ENCODE measurements at places on chromosomes 4 and X.
A peak's percentile ranks its signal among the peaks of the same experiment; 100 is the strongest.

GRCh38 chrX:140190441-140191108, 225.3 kb upstream of the CXorf66 start:
- peak; percentile 26 for DNase-seq

GRCh38 chrX:16416588-16416987, 233.4 kb upstream of the S100G start:
- no peak for DNase-seq

GRCh38 chr4:95170176-95170575, 378.6 kb downstream of the UNC5C start:
- no peak for DNase-seq

DNA sequence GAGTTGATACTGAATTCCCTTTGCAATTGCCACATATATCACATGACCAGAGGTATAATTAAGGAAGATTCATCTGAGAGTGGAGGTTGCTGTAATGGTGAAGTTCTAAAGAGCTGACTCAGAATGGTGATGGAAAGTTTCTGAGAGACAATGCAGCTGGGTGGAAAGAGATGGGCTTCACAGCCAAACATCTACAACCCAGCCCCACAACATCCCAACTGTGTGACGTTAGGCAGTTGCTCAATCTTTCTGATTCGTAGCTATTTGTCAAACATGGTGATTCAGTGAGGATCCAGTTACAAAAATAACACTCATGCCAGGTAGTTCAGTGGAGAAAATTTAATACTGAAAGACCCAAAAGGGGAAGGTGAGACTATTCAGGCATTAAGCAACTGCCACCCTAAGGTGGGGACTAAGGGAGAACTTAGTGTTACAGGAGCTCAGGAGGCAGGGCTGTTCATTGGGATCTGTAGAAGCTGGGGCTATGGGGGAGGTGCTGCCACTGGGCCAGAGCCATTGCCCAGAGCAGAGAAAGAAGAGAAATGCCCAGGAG, 6.9 kb upstream of the AFF1 start:
- DNase-seq: peak; percentile 98

DNA sequence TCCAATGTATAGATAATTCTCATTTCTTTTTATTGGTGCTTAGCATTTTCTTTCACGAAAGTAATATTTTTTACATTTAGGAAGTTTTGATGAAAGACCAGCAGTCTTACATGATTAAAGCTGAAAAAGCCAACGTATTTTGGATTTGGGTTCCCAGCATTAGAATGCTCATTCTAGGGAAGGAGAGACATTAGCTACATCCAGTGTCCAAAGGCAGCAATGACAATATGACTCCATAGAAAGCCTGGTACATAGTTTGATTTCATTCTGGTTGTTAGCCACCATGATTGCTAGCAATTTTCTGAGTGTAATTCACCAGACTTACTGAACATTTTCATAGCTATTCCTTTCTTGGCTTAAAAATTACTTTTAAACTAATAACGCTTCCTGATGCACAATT, 1397.5 kb downstream of the PCDH7 start:
- DNase-seq: no peak

DNA sequence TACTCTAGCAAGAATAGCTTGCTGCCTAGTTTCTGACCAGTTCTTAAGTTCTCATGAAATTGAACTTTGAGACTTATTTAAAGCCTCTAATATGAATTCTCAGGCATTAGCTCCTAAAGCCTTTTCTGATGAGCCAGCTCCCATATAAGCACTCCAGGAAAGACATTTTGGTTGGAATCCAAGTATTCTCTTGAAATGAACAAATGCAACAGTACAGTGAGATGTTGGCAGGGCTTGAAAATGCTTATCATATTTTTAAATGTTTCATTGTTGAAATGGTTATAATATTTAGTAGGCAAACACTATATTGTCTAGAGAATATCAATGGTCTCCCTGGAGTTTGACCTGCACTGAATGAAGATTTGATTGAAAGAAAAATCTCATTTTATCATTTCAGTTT, 240.3 kb downstream of the ANK2 start:
- DNase-seq: no peak

DNA sequence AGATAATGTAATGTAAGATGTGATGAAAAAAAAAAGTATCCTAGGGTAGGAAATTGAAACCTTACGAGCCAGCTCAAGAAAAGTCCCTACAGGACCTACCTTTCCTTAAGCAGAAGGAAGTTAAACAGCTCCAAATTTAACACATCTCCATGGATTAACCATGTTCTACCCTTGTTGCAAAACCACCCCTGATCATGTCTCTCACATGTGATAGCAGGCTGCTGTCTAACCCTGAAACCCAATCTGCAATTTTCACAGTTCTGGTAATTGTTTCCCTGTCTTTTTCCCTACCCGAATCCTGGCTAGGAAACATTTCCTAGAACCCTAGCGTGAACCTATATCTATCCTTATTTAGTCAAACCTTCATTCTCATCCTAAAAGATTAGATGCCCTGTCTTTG, 198.9 kb downstream of the SPOCK3 start:
- DNase-seq: no peak

DNA sequence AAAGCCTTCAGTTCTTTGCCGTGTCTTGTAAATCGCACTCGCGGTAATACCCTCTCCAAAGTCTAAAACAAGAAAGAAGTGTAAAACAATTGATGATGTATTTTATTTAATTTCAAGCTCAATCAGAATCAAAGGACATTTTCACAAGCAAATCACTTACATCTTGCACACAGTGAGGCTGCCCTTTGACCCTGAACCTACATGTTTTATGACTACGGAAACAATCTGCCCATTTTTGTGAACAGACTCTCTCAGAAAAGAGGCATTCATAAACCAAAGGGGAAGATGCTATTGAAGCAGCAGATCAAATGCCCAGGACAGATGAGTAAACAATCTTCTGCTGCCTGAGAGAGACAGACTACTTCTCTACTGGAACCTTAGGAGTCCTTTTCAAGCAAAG, 76.0 kb upstream of the DDX60 start:
- no peak for DNase-seq

GRCh38 chrX:12647230-12647629, 144.0 kb upstream of the PRPS2 start:
- DNase-seq: no peak

- DNase-seq: no peak
Measured at GRCh38 chr4:26793735-26794134, 66.9 kb upstream of the STIM2 start.

DNA sequence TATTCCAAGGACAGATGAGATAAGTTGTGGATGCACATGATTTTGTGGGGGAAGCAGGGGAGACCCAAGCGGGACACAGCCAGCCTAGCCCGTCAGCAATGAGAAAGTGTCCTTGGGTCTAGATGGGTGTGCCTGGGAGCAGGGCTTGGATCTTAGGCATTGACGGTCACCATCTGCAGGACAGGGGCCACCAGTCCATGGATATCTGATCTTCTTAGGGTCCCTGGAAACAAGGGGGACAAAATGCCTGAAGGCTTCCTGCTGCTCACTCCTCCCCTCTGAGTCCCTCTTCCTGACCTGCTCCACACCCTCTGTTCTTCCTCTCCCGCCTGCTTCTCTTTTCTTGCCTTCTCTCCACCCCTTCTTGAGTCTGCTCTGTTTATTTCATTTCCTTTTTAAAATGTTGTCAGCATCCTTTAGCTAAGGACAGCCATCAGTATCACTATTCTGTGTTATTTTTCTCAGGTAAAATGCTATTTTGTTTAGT, 298.4 kb downstream of the RAPGEF2 start:
- DNase-seq: no peak

- DNase-seq: peak; percentile 17
Measured at GRCh38 chrX:19535476-19535875, 20.2 kb upstream of the MAP3K15 start.

GRCh38 chrX:115898382-115899001, 272.1 kb upstream of the AGTR2 start:
- DNase-seq: peak; percentile 79

- peak; percentile 70 for DNase-seq
Measured at GRCh38 chr4:80307183-80307735, 28.3 kb upstream of the CFAP299 start.

GRCh38 chrX:10856797-10857196, 236.4 kb upstream of the MID1 start:
- no peak for DNase-seq

- DNase-seq: no peak
Measured at GRCh38 chr4:61648264-61648663, 448.1 kb downstream of the ADGRL3 start.

- peak; percentile 16 for DNase-seq
Measured at GRCh38 chrX:49037883-49038475, 5.2 kb downstream of the TFE3 start.

DNA sequence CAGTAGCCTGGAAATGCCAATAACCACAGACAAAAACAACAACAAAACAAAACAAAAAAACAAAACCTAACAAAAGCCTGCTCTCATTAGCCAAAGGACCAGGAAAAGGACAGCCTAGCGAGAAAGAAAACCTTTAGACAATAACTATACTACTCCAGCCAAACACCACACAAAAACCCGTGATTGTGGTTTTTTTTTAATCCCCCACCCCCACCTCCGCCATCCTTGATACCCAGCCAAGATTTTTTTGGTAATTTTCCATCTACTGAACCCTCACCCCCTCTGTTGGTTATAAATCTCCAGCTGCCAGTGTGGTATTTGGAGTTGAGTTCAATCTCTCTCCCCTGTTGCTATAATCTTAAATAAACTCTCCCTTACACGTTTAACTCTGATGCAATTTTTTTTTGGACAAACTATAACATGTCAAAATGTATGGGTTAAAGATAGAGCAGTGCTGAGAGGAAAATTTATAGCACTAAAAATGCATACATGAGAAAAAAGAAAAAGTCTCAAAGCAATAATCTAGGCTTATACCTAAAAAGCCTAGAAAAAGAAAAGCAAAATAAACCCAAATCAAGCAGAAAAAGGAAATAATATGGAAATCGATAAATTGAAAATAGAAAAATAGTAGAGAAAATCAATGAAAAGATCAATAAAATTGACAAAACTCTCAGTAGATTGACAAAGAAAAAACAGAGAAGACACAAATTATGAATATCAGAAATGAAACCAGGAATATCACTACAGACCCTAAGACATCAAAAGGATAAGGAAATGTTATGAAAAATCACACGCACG, 83.7 kb downstream of the NAT8L start:
- no peak for DNase-seq

GRCh38 chr4:189035654-189036053, 896.4 kb downstream of the TRIML1 start:
- DNase-seq: no peak

DNA sequence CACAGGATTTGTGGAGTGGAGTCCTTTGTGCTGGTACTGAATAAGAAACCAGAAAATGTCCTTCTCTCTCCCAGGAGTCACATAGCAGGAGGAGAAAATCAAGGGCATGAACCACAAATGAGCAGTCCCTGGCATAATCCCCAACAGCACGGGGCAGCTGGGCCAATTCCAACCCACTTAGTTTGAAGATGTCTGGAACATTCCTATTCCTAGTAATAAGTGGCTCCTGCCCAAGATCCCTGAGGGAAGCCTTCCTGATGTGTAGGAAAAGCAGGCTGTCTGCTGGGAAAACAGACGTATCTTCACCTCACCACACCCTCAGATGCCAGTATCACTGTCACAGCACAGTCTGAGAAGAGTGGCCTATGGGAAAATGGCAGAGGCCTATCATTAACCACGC, 182.8 kb upstream of the MAP3K15 start:
- DNase-seq: no peak

- DNase-seq: no peak
Measured at GRCh38 chr4:8788174-8788573, 83.5 kb downstream of the HMX1 start.

DNA sequence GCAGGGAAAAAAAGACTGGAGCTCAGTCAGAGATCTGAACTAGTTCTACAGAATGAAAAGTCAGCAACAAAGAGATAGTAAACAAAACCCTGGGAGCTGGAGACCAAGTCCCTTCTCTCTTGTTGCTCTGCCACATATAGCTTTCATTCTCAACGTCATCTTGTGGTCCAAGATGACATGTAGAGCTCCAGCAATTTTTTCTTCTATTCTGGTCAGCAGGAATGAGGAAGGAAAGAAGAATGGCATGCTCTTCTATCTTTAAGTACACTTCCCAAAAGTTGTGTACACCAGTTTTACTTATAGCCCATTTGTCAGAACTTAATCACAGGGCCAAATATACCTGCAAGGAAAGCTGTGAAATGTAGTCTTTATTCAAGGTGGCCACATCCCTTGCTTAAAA, 45.6 kb downstream of the RAP2C start:
- no peak for DNase-seq

- DNase-seq: peak; percentile 82
Measured at GRCh38 chr4:112058433-112058832, 86.8 kb upstream of the FAM241A start.

GRCh38 chr4:44002368-44002767, 446.2 kb downstream of the KCTD8 start:
- DNase-seq: no peak

DNA sequence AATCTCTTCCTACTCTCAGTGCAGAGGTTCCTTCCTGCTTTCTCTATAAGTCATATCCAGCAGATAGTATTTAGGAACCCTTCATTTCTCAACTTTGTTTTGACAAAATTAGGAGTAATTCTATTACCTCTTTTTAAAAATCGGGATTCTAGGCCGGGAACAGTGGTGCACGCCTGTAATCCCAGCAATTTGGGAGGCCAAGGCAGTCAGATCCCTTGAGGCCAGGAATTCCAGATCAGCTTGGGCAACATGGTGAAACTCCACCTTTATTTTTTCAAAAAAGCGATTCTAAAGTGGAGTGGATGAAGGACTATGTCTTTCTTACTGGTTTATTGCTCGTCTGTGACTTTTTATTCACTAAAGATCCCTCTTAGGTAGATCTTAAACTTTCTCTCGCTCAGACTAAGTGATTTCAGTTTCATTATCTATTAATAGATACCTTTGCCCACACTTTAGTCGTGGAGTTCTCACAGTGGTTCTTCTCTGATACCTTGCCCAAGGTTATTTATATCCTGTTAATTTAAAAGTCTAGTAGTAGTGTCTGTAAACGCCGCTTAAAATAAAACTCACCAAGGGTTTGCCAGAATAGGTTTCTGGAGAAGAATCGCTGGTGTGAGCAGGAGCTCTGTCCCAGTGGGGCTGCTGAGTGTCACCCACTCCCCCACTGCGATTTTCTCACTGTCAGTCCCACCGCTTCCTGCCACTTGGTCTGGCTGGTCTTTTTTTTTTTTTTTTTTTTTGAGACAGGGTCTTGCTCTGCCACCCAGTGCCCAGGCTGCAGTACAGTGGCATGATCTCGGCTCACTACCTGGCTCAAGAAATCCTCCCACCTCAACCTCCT, 27.0 kb upstream of the TMEM131L start:
- no peak for DNase-seq

DNA sequence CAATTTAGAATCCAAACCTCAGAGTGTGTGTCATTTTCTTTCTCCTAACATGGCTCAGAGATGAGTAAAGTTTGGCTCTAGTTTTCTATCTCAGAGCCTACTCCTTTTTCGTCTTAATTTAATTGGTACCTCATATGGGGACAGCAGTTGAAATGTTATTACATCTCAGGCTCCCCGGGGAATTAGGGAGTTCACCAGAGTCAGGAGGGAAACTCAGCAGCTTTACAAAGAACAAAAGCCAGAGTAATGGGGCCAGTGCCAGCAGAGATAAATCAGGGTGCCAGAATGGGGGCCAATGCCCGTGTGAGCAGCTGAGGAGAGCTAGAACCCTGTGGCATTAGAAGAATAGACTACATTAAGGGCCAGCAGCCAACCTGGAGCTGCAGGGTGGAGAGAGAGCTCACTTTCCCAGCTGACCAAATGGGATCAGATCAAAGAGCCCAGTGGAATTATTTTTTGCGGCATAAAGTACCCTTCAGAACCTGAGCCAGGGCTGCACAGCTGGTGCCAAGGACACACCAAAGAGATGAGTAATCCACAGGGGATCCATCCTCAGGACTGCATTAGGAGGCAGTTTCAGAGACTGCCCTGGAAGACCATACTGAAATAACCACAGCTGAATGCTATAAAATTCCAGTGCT, 207.1 kb upstream of the DKK2 start:
- no peak for DNase-seq

- DNase-seq: no peak
Measured at GRCh38 chr4:113998531-113998930, 19.1 kb upstream of the ARSJ start.

Data from kidney tubule cell (primary cell).